ENCODE measurements at places on chromosomes 1 and 21. TPM values are rescaled to one million over a fixed set of nuclear protein-coding genes. Genes with fewer than 3 reads are reported as not detected.

The RSPH1 gene
- not detected for total RNA-seq

DNA sequence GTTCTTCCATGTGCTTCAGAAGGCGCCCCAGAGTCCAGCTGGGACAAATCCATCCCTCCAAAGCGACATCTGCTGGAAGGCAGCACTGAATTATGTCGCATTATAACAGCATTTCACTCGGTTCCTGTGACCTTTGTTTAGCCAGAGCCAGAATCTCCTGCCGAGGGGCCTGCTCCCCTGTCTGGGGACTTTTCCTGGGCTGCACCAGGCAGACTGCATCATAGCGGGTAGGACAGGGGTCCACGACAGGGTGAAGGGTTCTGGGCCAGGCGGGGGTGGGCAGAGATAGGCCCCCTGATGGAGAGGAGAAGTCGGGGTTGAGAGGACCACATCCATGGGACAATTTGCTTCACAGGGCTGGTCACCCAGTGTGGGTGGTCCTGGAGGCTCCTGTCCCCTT lies 276.9 kb downstream of the MATN1 start:
- DNase-seq: no peak

The FOXD3 gene
- 3.7 TPM for total RNA-seq

GRCh38 chr1:65323246-65323645 lies 13.9 kb downstream of the DNAJC6 start:
- DNase-seq: no peak
